ENCODE measurements at places on chromosomes 16 and 17.

DNA sequence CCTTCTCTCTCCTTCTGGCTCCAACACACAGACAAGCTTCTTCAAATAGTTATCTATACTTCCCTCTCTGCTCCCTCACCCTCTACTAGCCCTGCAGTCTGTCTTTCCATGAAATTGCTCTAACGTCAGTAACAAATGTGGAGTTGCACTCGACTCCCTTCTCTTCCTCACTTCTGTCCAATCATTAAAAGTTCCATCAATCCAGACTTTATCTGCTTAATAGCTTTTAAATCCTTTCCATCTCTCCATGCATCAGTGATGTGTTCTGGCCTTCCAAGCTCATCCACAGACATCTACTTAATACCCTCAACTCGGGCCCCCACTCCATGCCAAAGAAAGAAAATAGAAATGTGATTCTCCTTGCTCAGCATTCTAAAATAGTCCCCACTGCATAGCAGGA, 422.1 kb upstream of the CDH5 start:
- DNase-seq: no peak

DNA sequence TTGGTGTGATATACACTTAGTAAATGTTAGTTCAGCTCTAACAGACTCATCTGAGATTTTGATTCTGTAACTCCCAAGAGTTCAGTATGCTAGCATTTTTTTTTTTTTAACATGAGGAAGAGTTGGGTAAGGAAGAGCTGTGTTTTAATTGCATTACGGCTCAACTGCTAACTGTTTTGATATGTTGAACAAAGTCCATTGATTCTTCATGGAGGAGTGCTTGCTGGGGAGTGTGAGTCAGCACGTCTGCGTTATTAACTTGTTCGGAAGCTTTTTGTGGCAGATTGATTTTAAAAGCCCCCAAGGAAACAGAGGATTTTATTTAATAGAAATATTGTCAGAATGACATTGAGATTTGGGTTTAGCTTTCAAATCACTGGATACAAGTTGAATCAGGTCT, 45.8 kb downstream of the PITPNC1 start:
- DNase-seq: no peak

GRCh38 chr16:83343935-83344366, 463.8 kb upstream of the HSBP1 start:
- DNase-seq: no peak

- DNase-seq: no peak
Observed at GRCh38 chr17:14307560-14308024, 6.7 kb downstream of the HS3ST3B1 start.

DNA sequence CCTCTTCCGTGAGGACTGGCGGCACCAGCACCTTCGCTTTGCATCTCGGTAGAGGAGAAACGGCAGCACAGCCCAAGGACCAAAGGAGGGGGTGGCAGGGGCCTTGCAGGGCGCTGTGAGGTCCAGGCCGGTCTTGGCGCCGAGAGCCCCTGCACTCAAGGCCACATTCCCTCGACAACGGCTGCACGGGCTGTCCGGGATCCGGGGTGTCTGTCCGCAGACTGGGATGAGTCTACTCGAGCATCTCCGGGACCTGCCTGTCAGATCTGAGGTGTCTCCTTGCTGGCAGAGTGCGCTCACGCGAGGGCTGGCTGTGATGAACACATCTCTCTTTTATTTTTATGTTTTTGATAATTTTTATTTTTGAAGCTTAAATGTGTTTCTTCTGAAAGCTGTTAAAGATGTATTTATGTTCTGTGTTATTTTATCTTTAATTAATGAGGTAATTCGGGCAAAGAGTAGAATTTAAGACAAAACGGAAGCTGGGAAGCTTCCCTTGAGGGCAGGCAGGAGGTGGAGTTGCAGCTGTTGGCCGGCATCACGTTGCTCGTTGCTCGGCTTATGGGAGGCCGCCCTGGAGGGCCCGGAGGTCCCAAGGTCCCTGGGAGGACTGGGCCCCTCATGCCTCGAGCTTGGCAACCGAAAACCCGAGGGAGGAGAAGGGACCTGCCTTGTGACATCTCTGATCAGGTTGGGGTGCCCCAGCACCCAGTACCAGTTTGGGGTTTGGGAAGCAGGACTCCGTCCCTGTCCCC, 4.3 kb downstream of the SOX8 start:
- no peak for DNase-seq

- DNase-seq: no peak
Observed at GRCh38 chr17:58764373-58764772, 8.7 kb downstream of the PPM1E start.

DNA sequence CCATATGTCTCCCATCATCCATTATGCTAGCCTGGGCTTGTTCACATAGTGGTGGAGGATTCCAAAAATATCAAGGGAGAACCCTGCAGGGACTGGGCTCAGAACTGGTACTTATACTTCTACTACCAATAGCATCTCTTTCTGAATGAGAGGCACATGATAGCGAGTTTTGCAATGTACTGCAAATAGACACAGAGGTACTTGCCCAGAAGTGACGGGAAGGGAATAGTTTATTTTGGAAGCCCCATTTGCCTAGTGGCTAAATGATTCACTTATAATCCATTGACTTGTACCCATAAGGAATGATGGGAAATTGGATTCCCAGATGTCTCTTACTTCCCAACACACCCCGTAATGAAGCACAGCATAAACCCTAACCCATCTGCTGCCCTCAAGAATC, 124.8 kb upstream of the ERCC4 start:
- no peak for DNase-seq
